ENCODE measurements at places on chromosomes 16 and 17. TPM values are rescaled to one million over a fixed set of nuclear protein-coding genes. Genes with fewer than 3 reads are reported as not detected.

GRCh38 chr17:35372846-35373533, 431 bp downstream of the SLFN11 start:
- H3K4me1 ChIP-seq: no peaks in the 10 kb centered on the region
- peaks cover 37% of the 10 kb centered on the region for H3K27me3 ChIP-seq
- no peaks in the 10 kb centered on the region for H3K36me3 ChIP-seq
- H3K4me3 ChIP-seq: peak overlapping the region; percentile 36
- peak overlapping the region; percentile 86 for H3K27ac ChIP-seq
- ATAC-seq: peak; percentile 19

DNA sequence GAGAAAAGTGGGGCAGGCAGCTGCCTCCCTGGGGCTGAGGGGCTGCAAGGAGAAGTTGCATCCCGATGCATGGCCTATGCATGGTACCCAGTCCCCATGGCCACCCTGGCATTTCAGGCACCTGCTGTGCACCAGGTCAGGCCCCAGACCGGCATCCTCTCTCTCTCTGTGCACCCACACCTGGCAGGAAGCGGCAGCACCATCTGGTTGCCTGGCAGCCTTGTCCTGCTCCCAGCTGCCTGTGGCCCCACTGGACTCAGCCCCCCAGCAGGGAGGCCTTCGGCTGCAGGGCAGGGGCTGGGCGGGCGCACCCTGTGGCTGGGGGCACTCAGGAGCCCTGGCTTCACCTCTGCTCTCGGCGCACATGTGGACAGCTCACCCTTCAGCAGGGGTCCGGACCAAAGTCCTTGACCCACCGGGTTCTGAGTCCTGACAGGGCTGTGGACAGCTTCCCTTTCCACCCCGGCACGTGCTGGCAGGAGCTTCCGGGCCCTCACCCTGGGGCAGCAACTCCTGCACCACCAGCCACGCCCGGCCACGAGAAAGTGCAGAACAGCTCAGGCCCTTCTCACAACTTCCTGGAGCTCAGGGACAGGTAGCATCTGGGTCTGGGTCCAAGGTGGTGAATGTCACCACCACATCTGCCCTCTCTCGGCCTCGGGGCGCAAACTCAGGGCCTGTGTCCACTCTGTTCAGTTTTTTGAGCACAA, 36.7 kb downstream of the CTU2 start:
- H3K27ac ChIP-seq: no peak overlapping the region
- H3K27me3 ChIP-seq: no peaks in the 10 kb centered on the region
- H3K4me1 ChIP-seq: peaks cover 53% of the 10 kb centered on the region
- peaks cover 50% of the 10 kb centered on the region for H3K36me3 ChIP-seq
- no peak for ATAC-seq

DNA sequence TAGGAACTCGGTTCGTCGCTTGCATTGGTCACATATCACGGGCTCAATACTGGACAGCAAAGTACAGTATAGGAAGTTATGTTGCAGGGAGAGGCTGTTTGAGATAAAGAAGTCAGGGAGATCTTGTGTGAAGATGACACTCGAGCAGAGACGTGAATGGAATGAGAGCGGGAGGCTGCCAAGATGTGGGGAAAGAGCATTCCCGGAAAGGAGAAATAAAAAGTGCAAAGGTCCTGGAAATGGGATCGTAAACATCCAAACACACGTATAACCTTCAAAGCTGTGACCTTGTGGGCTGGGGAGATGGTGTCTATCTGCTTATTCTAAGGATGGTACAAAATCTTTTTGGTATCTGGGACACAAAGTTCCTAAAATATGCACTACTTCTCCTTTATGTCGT, 43.0 kb upstream of the MYOCD start:
- no peak overlapping the region for H3K4me3 ChIP-seq
- no peak overlapping the region for H3K27ac ChIP-seq
- H3K36me3 ChIP-seq: no peaks in the 10 kb centered on the region
- ATAC-seq: no peak

DNA sequence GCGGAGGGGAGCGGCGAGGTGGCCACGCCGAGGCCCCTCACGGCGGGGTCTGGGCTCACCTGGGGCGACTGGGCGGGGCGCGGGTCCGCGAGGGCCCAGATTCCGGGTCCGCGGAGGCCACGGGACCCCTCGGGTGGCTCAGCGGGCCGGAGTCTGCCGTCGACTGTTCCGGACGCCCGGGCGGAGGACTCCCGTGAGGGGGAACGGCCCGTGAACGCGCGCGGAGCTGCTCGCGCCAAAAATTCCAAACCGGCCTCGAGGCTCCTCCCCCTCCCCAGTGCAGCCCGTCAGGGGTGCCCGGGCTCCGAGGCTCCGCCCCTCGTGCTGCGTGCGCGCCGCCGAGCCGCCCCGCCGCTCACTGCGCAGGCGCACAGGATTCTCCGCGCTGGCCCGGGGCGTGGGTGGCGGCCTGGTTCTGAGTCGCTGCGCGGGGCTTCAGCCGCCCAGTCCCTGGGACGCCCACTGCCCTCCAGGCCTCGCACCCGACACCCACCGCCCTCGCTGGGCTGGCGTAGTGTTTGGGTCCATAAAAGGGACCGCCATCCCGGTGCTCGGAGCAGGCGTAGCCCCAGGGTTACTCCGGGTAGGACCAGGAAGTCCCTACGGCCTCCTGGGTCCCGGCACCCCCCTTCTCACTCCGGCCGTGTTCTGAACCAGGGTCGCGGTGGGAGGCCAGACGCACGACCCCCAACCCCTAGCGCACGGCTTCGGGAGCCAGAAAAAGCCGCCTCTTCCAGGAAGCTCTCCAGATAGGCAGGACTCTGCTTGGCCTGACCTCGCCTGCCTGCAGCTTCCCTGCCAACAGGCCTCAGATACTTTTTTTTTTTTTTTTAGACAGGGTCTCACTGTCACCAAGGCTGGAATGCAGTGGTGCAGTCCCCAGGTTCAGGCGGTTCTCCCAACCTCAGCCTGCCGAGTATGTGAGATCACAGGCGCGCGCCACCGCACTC, at the start of gene PKMYT1:
TSS of gene PKMYT1 (minus strand) at position 220 of the 950 bp plus-strand sequence. CDS start 789 bp downstream, outside the sequence.
- peak within 1 kb of the TSS; percentile 91 for H3K27ac ChIP-seq
- H3K4me1 ChIP-seq: peaks cover 8% of the 10 kb centered on the region
- peaks cover 43% of the 10 kb centered on the region for H3K27me3 ChIP-seq

- H3K36me3 ChIP-seq: no peaks in the 10 kb centered on the region
- peak overlapping the region; percentile 14 for H3K27ac ChIP-seq
- peak; percentile 75 for ATAC-seq
- H3K27me3 ChIP-seq: no peaks in the 10 kb centered on the region
- no peak overlapping the region for H3K4me3 ChIP-seq
These were observed 44.3 kb upstream of the HELZ start for GRCh38 chr17:67289181-67289876.

CCL1 gene
- not detected for total RNA-seq

C1QBP gene
- 107 TPM for total RNA-seq

Measured in gastroesophageal sphincter (tissue), 4 donors.